Activated T-helper 1 cell treated with anti-CD3 and anti-CD28 coated beads, Interleukin-2, amount 50 U/mL, for 16 hours (primary cell): ENCODE measurements at places on chromosomes 1 and 21.

- no peak for DNase-seq
These were observed 178.0 kb upstream of the IVNS1ABP start for GRCh38 chr1:185495007-185495406.

DNA sequence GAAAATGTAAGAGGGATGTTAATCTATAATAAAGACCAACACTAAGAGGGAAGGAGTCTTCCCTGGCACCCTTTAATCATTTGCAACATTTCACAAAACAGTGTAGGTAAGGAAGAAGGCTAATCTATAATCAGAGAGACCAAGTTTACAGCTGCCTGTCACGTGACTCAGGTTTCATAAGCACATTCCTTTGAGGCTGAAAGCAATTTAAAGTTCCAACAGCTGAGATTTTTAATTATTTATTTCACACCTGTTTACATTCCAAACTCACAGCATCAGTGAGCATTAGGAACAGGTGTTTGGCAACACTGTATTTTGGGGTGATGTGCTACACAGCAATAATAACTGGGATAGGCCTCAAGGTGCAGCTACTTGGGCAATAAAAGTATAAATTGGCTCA lies 75.7 kb upstream of the PGBD5 start:
- no peak for DNase-seq

- no peak for DNase-seq
These were observed 41.3 kb upstream of the TACSTD2 start for GRCh38 chr1:58618303-58618702.

- DNase-seq = no peak
These were observed 10.1 kb downstream of the PADI1 start for GRCh38 chr1:17214876-17215544.

- DNase-seq = no peak
These were observed 563.0 kb upstream of the NEGR1 start for GRCh38 chr1:72845381-72845780.
